ENCODE measurements at places on chromosomes 1 and 21. TPM values are rescaled to one million over a fixed set of nuclear protein-coding genes. Genes with fewer than 3 reads are reported as not detected.

IGSF9 gene
- total RNA-seq, result not detected

C1orf35 gene
- 27.0 TPM for total RNA-seq

FAM72C gene
- 15.3 TPM for total RNA-seq

PLA2G2D gene
- total RNA-seq, result not detected

LCA5L gene
- not detected for total RNA-seq

IRF6 gene
- 1.7 TPM for total RNA-seq

OPRD1 gene
- total RNA-seq, result not detected

RPS6KA1 gene
- 158 TPM for total RNA-seq

CD101 gene
- total RNA-seq, result 1.4 TPM

CYP4A11 gene
- not detected for total RNA-seq

FPGT gene
- total RNA-seq, result 8.5 TPM

GON4L gene
- 71.0 TPM for total RNA-seq

KCNJ9 gene
- not detected for total RNA-seq

HNRNPU gene
- 410 TPM for total RNA-seq

MUL1 gene
- 19.5 TPM for total RNA-seq

CHIA gene
- not detected for total RNA-seq

LYSMD1 gene
- total RNA-seq, result 4.9 TPM

TCEA3 gene
- 0.26 TPM for total RNA-seq

TAS1R1 gene
- total RNA-seq, result not detected

AKT3 gene
- 42.6 TPM for total RNA-seq

ETV3L gene
- not detected for total RNA-seq

NOS1AP gene
- total RNA-seq, result not detected

Data from activated CD8-positive, alpha-beta memory T cell treated with anti-CD3 and anti-CD28 coated beads, Interleukin-2, amount 10 ng/mL, durations not matched to agents 7 days and 5 days (primary cell).